Ascending aorta (tissue), 2 donors: ENCODE measurements at places on chromosomes 3 and 15.
A peak's percentile ranks its signal among the peaks of the same experiment; 100 is the strongest.

- no peak for DNase-seq
Observed at GRCh38 chr15:91318931-91319330, 218.9 kb downstream of the SV2B start.

GRCh38 chr15:88262064-88262463, 5.5 kb upstream of the NTRK3 start:
- DNase-seq = no peak

DNA sequence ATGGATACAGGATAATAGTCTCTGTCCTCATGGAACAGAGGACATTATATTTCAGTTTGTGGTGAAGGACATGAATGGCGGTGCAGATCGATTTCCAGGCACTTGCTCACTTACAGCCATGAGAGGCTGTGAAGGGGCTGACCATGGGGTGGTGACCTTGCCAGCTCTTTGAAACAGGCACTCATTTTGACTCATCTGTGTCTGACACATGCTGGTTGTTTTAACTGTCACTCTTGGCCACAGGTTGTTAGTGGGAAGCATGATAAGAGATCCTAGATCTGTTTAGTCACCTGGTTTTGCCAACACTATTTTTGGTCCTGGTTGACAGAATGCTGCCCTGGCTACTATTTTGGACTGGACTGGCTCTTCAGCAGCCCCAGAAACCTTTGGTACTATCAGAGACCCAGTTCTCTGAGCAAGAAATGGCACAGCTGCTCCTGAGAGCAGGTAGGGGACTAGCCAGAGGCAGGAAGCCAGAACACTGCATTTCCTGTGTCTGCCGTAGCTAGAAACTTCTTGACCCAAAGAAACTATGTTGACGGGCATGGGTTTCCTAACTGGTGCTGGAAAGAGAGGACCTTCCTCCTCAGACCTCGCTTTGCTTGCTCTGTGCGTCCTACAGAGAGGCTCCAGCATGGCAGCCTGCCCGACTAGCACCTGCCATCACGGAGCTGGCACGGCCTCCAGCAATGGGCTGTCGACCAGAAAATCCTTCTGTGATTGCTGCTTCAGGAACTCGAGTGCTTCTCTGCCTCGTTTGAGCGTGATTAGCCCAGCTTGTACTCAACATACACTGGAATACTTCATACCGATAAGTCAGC, 6.3 kb downstream of the PXYLP1 start:
- no peak for DNase-seq

- DNase-seq = no peak
Observed at GRCh38 chr15:74319596-74320351, 47.7 kb downstream of the CYP11A1 start.

DNA sequence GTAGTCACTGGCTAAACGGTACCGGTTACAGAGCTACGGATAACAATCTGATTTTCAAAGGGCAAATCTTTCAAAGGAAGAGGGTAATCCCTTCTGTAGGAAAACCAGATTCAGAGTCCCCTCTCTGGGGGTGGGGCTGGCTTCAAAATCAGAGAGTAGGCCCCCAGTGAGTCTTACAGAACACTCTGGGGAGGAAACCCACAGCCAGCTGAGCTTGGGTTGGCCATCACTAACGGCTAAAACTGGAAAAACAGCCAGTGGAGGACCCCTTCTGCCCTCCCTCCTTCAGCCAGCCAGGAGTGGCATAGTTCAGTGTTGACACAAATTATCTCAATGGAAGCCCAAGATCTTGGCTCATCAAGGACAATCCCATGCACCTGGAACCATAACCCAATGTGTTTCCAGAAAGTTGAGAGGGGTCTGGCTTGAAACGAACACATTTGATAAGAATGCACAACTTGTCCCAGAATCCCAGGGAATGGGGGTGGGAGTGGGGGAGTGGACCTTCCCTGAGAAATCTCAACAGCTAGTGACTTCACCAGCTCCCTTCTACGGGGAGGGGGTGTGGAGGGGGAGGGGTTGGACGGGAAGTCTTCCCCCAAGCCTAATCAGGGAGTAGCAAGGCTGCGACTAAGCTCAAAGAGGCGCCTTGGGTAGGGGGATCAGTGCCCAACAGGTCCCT, 1.0 kb downstream of the RASL12 start:
- peak; percentile 50 for DNase-seq

GRCh38 chr3:134086616-134087015, 56.9 kb upstream of the SLCO2A1 start:
- no peak for DNase-seq

- DNase-seq = no peak
Observed at GRCh38 chr3:17088017-17088416, 203.3 kb downstream of the PLCL2 start.

DNA sequence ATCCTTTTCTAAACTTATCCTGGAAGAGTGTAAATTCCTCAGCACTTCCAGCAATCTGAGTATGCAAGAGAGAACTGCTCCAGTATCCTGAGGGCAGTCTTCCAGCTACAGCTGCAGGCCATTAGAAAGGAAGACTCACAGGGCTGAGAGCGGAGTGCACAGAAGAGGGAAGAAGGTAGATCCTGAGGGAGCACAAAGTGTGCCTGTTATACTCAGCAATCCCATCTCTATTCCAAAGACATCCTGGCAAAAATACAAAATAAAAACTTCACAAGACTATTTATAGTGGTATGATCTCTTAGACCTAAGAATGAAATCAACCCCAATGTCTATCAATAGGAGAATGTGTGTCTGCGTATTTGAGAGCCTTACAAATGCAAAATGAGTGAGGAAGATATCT, 292.0 kb downstream of the ZIC1 start:
- DNase-seq = no peak

- no peak for DNase-seq
Observed at GRCh38 chr3:18077128-18077840, 334.9 kb upstream of the TBC1D5 start.

GRCh38 chr3:54427941-54428871, 305.9 kb downstream of the CACNA2D3 start:
- no peak for DNase-seq

DNA sequence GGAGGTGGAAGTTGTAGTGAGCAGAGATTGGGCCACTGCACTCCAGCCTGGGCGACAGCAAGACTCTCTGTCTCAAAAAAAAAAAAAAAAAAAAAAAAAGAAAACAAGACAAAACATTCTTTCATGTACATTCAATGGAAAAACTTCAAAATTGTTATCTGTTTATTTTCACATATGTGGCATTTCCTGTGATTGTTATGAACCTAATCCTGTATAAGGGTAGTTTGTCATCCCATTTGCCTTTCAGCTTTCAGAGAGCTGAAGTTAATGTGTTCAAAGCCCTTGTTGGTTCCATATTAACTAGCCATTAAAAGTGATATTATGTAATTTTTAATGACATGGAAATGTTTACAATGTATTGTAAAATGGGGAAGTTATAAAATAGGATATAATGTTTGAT, 17.3 kb upstream of the NCK1 start:
- DNase-seq = no peak

GRCh38 chr3:195208631-195209030, 62.3 kb downstream of the XXYLT1 start:
- no peak for DNase-seq

GRCh38 chr15:86157606-86158293, 78.1 kb downstream of the AGBL1 start:
- DNase-seq = no peak

- peak; percentile 34 for DNase-seq
Observed at GRCh38 chr3:8607234-8608040, 37.2 kb downstream of the SSUH2 start.

GRCh38 chr3:35899245-35899644, 259.9 kb downstream of the ARPP21 start:
- DNase-seq = no peak

DNA sequence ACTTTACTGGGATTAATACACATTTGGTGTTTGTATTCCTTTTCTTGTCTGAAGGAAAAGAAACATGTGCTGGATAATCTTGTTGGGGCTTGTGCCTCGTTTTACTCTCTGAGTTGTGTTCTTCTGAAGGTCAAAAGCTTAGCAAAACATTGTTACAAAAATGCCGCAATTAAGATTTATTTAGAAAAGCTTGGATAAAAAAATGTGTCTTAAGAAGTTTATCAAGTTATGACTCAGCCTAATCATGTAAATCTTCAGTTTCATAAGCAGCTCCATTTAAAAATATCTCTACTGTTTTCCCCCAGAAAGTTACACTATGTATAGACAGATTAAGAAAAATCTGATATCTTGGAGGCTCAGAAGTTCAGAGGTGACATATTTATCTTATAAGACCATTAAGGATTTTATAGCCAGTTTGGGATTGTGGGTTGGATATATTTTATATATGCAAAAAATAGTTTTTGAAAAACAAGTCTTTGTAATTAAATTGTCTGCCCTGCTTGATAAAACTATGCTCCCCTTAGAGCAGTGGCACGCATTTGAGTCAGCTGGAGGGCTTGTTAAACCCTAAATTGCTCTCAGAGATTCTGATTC, 56.5 kb downstream of the CLDN11 start:
- DNase-seq = no peak

- peak; percentile 16 for DNase-seq
Observed at GRCh38 chr15:70788114-70789049, 25.0 kb upstream of the UACA start.

DNA sequence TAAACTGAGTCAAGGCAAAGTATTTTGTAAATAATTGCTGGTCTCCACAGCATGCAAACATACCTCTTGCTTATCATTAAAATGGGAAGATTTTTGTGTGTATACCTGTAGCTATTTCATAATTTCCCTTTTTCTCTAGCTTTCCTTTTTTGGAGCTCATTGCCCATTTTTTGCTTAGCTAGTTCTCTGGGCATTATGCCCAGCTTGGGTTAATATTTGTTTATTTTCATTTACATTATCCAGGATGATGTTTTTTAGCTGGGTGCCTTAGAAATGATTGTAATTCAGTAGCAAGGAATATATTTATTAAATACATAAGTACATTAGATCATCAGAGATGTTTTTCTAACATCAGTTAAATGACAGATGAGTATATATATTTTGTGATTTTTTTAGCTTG, 1271.7 kb upstream of the GBE1 start:
- DNase-seq = no peak

GRCh38 chr3:16884748-16885592, at the start of gene PLCL2:
TSS of gene PLCL2 (plus strand) at chr3:16884955. CDS start at chr3:16885040, 85 bp downstream.
- no peak for DNase-seq

- peak; percentile 88 for DNase-seq
Observed at GRCh38 chr15:36883713-36884517, 216.4 kb downstream of the MEIS2 start.

- DNase-seq = no peak
Observed at GRCh38 chr3:133256787-133257483, 142.9 kb upstream of the BFSP2 start.

DNA sequence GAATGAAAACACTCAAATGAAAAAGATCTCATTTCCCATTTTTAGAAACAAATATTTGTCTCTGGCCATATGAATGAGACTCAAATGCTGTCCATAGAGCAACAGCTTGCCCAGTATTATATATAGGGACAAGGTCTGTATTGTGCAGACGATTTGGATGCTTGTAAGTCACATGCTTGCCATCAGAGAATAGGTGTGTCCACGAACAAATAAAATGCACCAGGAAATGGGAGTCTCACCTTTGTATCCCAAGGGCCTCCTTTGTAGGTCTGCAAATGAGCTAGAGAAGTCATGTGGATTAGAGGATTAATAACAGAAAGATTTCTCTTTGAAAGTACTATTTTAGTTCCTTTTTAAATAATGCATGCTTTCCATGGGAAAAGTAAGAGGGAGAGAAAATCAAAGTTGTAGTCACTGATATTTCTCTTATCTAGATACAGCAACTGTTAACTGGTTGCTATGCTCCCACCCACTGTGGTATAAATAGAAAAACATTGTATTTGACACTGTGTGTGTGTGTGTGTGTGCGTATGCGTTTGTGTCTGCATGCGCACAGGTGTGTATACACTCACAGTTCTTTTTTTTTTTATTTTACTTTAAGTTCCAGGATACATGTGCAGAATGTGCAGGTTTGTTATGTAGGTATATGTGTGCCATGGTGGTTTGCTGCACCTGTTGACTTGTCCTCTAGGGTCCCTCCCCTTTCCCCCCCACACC, 383.4 kb upstream of the ARRDC4 start:
- DNase-seq = no peak

DNA sequence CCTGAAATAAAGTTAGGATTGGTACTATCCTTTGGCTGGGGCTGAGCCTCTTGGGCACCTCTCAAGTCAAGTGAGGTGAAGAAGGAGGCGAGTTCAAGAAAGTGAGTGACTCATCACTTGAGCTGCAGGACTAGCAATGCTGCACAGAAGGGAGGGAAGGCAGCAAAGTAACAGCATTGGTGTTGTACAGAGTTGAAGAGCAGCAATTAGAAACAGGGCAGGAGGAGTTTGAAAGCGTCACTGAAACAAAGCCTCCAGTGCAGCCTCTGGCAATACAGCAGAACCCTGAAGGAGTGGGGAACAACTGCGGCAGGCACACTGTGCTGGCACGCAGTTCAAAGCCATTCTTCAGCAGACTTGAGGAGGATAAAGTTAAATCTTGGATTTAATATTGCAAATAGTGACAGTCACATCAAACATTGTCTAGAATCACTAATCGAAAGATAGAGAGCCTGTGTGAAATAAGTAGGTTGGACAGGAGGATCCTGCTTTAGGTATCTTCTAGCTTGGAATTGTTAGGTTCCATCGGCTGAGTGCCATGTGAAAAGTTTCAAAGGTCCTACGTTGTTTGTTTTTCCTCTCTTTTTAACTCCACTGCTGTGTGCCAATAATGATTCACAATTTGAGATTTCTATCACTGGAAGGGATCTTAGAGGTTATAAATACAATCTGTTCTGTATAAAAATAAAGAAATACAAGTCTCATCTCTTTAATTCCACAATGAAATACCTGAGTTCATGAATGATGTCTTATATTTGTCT, 479.8 kb downstream of the NAALADL2 start:
- no peak for DNase-seq

GRCh38 chr3:187403768-187404288, 35.6 kb downstream of the RTP4 start:
- DNase-seq = peak; percentile 64

DNA sequence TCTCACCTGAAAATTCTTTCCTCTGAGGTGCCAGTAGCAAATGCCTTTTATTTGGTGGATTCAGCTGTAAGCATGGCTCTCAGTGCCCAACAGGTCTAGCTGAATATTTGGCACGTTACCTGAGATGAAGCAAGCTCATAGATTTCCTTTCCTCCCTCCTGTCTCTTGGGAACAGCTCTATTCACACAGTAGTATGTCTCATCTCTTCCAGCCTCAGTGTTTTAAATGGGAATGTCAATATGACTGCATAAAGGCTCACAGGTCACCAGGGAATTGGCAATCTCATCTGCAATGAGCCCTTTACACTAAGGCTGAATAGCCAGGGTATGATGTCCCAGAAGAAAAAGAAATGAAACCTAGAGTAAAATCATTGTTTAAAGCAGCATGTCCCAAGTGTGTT, 733.5 kb downstream of the NTRK3 start:
- DNase-seq = no peak

- no peak for DNase-seq
Observed at GRCh38 chr3:32419742-32420125, 28.1 kb downstream of the CMTM7 start.

DNA sequence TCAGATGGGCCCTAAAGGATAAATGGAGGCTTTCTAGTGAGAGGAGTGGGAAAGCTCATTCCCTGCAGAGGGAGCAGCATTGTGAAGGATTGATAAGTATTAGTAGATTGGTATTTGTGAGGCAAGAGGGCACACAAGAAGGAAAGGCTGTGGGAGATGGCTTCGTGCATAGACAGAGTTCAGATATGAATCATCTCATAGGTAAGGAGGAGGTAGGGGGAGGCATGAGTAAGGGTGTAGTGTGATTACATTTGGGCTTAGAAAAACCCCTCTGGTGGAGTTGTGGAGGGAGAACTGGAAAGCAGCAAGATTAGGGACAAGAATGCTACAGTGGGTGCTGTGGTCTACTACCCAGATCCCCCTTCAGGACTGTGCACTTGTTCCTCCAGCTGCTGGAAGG, 29.6 kb downstream of the ONECUT1 start:
- no peak for DNase-seq

- no peak for DNase-seq
Observed at GRCh38 chr15:63856711-63857460, 23.1 kb upstream of the HERC1 start.
